H1 (cell line): ENCODE measurements at places on chromosomes 4 and X. TPM values are rescaled to one million over a fixed set of nuclear protein-coding genes. Genes with fewer than 3 reads are reported as not detected.

The KCNE5 gene
- total RNA-seq, result 3.1 and 3.6 TPM in 2 replicates

The GYPB gene
- total RNA-seq, result not detected in 2 replicates

The SPIN2A gene
- total RNA-seq, result 4.2 and 4.5 TPM in 2 replicates

The CT45A10 gene
- not detected in 2 replicates for total RNA-seq

The TAF7L gene
- total RNA-seq, result not detected in 2 replicates
